ENCODE measurements at places on chromosomes 3 and 15.

DNA sequence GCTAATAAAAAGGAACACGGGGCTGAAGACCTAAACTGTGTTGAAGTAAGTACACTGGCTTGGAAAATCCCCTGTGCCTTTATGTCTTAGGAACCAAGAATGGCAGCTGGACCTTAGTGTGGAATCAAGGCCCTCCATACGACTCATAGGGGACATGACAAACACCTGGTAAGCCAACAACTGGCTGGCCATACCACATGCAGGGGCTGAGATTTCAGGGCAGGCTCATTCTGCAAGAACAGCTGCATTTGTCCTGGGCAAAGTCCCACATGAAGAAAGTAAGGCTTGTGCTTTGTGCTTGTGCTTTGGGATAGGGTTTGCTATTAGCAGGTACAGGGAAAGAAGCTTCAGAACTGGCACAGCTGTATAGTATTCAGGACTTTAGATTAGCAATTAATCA lies 18.0 kb downstream of the ETV5 start:
- no peak for DNase-seq

DNA sequence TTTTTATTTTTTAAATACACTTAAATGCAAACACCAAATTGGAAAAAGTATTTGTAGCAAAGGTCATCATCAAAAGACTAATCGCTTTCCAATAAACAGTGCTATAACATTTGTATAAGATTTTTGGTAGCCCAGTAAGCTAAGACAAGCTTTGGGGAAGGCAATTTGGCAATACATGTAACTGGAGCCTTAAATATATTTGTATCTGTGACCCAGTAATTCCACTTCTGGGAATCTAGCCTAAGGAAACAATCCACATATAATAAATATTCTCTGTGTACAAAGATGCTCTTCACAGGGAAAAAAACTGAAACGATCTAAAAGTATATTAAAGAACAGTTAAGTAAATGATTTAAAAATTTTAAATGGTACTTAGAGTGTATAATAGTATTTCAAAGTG lies 65.5 kb upstream of the TJP1 start:
- DNase-seq: no peak

DNA sequence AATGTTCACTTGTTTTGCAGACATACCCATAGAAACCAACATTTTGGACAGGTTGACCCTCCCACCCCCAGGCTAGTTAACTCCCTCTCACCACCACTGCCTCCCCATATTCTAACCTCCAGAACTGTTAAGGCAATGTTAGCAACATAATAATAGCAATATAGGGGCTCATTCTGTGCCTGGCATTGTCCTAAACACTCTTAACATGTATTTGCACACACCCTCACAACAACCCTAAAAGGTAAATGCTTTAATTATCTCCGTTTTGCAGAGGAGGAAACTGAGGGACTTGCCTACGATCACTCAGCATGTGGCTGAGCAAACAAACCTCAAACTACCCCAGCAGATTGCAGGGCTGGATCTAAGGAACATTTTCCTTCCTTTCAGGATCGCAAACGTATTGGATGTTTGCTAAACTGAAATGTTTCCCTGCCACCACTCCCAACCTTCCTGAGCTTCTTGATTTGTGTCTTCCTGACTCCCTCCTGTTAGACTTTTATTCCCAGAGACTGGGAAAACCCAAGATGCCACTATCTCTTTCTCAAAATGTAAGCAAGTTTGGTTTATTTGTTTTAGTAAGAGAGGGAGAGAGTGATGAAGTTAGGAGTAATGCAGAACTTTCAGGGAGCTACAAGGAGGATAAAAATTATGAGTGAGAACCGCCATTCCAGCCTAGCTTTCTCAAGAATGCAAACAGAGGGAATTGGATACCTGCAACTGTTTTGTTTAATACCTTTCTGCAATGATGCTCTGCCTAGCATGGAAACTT lies 1.3 kb downstream of the SCG5 start:
- DNase-seq: peak; percentile 6

DNA sequence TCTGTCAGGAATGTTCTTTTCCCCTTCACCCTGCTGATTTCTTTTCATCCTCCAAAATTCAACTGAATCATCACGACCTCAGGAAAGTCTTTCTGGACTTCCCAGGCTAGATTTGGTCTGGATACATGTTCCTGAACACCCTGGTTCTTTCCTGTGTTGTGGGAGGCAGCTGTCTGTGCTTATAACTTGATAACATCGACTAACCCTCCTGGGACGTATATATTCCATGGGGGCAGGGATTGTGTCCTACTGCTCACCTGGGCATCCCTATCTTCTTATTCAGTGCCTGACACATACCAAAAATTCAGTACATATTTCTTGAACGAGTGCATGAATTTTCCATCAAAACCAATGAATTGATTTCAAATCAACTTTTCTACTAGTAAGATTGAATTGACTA lies 47.6 kb upstream of the MEF2A start:
- no peak for DNase-seq

DNA sequence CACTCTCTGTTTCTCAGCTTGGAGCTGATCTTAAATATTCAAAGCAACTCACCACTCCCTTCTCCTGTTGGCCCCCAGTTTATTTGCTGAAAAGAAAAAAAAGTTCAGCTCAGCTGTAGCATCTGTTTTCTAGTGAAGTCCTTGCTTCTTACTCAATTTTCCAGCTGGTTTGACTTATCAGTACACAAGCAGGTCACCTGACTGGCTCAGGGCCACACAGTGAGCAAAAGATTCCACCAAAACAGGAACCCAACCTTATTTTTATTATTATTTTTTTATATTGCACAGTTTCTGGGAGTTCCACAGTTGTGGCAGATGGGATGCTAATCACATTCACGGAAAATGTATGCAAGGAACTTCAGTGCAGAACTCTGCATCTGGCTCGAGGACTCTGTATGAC lies 390.7 kb upstream of the RGMA start:
- DNase-seq: no peak

GRCh38 chr3:157142315-157142714 lies 17.6 kb downstream of the CCNL1 start:
- peak; percentile 52 for DNase-seq

DNA sequence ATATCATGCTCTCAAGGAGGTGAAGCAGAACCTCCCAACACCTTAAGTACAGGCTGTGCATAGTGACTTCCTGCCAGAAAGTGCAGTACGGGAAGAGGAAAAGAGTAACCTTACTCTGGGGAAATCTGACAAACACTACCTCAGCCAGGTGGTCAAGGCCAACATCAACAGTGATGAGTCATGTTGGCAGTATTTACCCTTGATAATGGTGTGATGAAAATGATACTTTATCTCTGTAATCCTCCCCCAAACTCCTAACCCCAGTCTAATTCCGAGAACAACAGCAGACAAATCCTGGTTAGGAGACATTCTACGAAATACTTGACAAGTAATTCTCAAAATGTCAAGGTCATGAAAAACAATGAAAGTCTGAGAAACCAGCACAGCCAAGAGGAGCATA lies 26.5 kb downstream of the ANKDD1A start:
- no peak for DNase-seq

- DNase-seq: peak; percentile 51
Measured at GRCh38 chr15:23035964-23036566, 3.3 kb downstream of the TUBGCP5 start.

DNA sequence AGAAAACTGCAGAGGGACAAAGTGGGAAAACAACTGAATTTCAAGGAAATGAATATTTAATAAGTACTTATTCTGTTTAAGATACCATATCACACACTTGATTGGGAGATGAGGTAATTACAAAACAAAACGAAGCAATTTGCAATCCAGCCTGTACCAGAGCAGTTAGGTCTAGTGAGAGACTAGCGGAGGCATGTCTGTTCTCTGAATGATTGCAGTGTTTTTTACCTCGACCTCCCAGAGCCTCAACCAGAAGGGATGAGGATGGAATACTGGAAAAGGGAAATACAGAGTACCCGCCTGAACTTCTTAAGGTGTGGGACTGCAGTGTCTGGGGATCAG lies 59.5 kb downstream of the PIK3CB start:
- DNase-seq: no peak

GRCh38 chr3:134001251-134001650 lies 28.5 kb downstream of the SLCO2A1 start:
- no peak for DNase-seq

All from NCI-H2081 (cell line).